ENCODE measurements at places on chromosomes 5 and 9.

GRCh38 chr5:150394131-150394530 is 18.6 kb downstream of the CD74 start:
- no peak for DNase-seq

- DNase-seq, result no peak
Measured at GRCh38 chr9:88236511-88237478, 98.5 kb upstream of the SPATA31C2 start.

DNA sequence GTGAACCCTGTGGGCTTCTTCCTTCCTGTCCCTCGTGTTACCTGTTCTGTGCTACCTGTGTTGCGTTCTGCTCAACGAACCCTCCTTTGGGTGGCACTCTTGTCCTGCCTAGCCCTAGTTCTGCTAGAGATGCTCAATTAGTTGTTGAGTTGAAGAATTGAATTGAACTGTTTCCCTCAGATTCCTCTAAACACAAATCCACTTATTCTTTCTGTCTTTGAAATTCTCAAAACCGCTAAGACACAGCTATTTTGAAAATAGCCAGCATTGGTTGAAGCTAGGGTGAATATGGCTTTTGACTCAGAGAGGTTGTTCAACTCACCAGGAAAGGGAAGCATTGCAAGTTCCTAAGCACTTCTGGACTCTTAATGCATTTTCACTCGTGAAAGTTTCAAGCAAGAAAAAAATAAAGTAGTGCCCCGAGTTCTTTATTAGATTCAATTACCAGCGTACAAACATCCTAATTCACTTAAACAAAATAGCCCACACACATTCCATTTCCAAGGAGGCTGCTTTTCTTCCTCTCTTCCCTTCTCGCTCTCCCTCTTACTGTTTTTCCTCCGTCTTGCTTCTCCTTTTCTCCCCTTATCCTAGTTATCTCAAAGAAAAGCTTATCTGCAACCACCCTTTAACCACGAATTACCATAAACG is 642 bp upstream of the ITGA1 start:
- DNase-seq, result no peak

- DNase-seq, result no peak
Measured at GRCh38 chr5:68074633-68075032, 140.9 kb upstream of the PIK3R1 start.

DNA sequence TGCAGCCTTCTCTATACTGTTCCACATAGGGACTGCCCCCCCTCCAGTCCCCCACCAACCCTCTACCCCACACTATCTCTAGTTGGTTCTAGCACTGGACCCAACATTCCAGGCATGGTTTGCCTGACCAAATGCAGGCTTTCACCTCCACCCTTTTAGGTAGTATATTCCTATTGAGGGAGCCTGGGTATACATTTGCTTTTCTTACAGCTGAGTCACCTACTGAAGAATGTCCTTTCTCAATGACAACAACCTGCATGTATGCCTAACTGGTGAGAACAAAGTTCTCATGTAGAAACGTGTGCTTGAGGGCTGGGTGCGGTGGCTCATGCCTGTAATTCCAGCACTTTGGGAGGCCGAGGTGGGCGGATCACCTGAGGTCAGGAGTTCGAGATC is 8.2 kb downstream of the TNIP1 start:
- DNase-seq, result no peak

DNA sequence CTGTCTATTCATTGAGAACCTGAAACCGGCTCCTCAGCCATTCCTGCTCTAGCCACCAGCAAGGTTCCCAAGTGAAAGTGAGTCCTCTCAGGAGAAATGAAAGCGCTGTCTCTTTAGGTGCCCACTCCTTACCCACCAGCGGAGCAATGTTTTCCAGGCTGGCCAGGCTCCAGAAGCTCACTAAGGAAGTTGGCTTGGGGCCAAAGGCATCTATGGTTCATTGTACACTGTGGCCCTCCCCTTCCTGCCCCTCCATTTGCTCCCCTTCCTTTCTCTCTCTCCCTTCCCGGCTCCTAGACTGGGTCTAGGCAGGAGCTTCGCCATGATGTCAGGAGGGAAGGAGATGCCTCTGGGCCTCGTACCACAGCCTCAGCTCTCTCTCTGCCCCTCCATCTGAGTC is 1.1 kb upstream of the GABRP start:
- no peak for DNase-seq
